Stimulated activated CD4-positive, alpha-beta T cell treated with anti-CD3 and anti-CD28 coated beads, TNF-alpha, amount 100 ng/mL, for 24 hours (primary cell): ENCODE measurements at places on chromosomes 1 and 21.

- no peak for DNase-seq
Measured at GRCh38 chr1:86849756-86850155, 64.2 kb downstream of the SELENOF start.

GRCh38 chr1:7401814-7402547 lies 369.1 kb upstream of the VAMP3 start:
- DNase-seq, result no peak

- no peak for DNase-seq
Measured at GRCh38 chr1:152343006-152343405, 16.8 kb downstream of the FLG2 start.

- no peak for DNase-seq
Measured at GRCh38 chr1:196993916-196994315, 16.6 kb downstream of the CFHR5 start.

DNA sequence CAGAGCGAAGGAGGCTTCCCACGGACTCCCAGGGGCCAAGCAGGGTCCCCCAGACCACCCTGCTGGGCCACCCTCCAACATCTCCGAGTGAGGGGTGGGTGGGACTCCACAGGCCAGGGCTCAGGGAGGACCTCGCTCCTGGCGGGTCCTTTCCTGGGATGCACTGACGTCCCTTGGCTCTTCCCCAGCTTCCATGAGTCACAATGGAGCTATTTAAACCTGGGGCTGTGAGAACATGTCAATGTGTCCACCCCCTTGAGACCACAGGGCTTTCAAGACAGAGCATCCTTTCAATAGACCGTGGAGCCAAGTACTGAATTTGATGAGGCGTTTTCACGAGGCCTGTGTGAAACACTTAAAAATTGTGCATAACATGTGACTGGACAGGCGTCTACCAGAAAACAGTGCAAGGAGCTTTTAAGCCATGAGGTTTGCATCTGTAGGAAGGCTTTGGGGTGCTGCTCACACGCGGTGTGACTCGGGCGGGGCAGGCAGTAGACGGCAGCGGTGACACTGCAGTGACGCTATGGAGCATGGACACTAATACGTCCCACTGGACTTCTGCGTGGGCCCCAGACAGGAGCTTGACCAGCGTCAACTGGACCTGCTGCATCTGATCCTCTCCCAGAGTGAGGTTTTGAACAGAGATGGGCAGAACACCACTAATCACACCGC lies 24.1 kb upstream of the NPHP4 start:
- no peak for DNase-seq

GRCh38 chr1:24301785-24302175 lies 17.4 kb upstream of the GRHL3 start:
- no peak for DNase-seq

DNA sequence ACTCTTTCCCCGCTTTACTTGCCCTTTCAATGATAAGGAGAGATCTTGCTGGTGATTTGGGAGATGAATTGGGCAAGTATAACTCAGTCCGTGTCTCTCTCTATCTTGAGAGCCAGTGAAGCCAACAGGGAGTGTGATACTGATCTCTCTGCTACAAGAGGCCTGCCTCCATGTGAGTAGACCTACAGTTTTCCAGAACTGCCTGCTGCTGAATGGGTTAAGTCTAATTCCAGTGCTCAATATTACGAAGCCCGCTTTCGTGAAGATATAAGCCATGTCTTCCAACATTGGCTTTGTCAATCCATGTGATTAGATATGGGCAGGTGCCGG lies 92.6 kb downstream of the ADCY10 start:
- no peak for DNase-seq

DNA sequence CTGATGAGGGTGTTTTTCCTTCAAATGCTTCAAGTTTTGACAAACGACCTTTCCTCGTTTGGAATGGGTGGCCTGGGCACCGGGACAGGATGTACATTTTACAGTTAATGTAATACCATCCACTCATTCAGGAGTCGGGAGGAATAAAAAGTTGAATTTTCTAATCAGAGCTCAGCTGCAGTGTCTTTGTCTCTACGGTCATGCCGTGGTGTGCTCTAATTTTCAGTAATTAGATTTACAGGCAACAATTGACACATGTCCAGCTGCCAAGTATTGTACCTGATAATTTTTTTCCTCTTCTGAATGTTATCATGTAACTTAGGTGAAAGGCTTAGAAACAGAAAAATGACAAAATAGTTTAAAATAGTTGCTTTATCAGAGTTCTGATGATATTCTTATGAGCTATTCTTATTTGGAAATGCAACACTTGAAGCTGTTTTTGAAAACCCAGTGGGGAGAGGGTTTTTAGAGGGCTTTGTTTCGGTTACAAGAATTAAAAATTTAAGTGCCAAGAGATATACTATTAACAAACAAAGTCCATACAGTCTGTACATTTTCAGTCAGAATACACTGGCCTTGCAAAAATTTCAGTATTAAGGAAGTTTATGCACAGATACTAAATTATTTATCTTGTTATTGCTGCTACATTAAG lies 1.0 kb downstream of the CDKN2C start:
- no peak for DNase-seq

DNA sequence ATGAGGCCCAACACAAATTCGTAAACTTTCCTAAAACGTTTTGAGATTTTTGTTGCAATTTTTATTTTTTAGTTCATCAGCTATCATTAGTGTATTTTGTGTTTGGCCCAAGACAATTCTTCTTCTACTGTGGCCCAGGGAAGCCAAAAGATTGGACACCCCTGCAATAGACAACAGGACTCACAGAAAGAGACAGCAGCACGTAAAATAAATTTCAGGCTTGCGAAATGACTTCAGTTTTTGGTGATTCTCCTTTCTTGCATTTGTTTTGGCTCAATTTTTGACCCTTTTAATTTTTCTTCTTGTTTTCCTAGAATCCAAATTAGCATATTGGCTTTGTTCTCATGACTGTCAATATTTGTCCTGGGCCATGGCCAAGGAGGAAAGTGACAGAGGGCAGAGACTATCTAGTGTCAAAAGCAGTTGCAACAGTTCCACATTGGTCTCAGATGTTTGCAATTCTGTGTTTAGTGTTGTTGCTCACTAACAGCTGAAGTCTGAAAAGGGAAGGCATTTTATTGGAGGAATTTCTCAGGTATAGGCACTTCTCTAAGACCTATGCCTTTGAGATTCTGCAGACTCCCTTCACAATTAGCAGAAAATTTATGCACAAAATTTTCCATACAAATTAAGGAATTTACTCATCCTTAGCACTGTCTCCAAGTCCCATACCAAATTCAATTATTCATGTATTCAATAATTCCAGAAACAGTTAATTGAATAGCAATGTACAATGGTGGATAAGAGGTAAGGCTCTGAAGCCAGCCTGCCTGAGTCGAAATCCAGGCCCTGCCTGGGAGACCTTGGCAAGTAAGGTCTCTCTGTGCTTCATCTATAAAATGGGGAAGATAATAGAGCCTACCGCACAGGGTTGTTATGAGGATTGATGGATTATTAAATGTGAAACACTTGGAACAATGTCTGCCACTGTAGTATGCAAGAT lies 160.9 kb upstream of the IVNS1ABP start:
- no peak for DNase-seq

DNA sequence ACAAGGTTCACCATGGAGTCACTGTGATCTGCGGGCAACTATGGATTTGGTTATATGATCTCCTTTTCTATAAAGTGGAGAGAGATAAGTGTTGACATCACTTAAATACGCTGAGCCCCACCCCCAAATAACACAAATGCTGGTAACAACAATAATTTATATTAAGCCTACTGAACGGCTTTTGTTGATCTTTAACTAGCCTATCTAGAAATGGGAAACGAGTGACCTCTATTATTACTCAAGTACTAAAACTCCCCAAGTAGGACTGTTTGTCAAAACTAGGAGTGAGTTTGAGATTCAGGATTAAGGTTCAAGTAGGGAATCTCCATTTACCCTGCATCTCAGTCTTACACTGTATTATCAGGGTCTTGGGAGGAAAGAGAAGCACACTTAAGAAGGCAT lies 52.2 kb downstream of the MAP3K7CL start:
- no peak for DNase-seq

DNA sequence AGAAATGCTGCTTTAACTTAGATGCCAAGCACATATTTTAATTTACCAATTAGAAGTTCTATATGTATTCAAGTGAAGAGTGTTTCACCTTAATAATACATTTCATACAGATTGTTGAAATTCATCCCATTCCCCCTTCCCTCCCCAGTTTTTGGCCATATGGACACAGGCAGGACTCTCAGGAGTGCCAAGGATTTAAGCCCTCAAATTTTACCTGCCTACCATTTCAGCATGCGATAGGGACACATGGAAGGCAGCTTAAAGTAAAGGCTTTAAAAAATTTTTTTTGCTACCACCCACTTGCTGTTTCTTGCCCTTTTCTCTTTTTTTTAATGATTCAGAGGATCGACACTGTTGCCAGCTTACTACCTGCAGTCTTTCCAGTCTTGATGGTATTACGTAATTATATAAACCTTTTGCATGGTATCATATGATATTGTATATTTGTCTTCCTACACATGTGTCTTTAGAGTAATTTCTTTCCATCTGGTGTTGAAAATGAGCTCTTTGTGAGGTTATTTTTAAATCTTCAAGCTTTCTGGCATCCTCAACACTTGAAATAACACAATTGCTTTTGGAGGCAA lies 7.0 kb downstream of the EPB41 start:
- no peak for DNase-seq

GRCh38 chr1:9653491-9654050 lies 2.0 kb downstream of the PIK3CD start:
- DNase-seq, result no peak

GRCh38 chr1:151196292-151196800 lies 2.0 kb upstream of the PIP5K1A start:
- peak; percentile 30 for DNase-seq

GRCh38 chr1:22502202-22502601 lies 50.6 kb downstream of the ZBTB40 start:
- no peak for DNase-seq

DNA sequence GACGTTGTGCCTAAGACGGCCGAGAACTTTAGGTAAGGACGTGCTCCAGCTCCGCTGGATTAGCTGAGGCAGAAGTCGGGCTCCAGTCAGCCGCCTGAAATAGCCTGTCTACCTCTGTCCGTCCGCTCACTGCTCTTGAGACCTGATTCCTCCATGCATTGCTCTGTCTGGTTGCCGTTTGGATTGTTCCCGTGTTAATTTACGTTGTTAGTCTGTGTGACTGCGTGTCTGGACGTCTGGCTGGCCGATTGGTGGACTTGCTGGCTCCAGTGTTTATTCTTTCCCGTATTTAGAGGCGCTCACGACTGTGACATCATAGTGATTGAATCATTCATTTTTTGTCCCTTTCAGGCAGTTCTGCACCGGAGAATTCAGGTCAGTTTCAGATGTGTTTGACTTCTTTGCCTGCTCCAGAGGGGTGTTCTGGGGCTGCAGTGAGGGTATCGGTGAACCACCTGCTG lies 684 bp downstream of the PPIH start:
- DNase-seq, result no peak

GRCh38 chr1:222974496-222974895 lies 159.7 kb downstream of the DISP1 start:
- DNase-seq, result no peak

GRCh38 chr1:2982615-2983318 lies 38.5 kb upstream of the ACTRT2 start:
- DNase-seq, result no peak

- DNase-seq, result no peak
Measured at GRCh38 chr1:234542211-234542850, 63.4 kb upstream of the TARBP1 start.

DNA sequence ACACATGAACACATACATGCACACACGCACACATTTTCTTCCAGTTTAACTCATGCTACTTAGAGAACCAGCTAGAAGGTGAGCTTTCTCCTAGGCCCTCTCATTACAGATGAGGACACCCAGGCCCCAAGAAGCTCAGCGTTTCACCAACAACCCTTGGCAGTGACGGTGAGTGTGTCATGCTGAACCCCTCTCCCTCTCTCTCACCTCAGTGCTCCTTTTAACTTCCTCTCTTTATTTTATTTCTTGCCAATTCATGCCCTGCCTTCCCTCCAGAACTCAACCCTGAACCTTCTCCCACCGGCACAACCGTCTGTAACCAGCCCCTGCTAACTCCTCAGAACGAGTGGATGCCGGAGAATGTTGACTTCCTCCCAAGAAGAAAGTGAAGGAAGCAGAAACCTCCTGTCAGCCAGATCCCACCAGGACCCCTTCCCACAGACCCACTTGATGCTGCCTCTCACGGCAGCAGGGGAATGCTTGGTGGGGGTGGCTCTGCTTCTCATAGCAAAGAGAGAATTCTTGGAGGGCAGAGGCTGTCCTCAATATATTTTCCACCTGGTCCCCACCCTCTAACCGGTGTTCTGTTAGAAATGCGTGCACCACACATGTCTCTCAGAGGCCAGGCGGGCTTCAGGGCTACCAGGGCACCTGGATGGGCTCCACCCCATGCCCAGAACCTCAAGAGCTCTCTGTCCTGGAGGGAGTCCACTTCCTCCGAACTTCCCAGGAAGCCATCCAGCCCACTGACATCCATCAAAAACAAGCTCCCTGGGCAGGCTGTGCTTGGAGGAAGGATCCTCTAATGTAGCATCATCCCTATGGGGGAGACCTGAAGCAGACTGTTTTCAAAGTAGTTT lies 134.0 kb downstream of the TOMM20 start:
- DNase-seq, result no peak

GRCh38 chr1:226481133-226481532 lies 67.4 kb upstream of the STUM start:
- no peak for DNase-seq

DNA sequence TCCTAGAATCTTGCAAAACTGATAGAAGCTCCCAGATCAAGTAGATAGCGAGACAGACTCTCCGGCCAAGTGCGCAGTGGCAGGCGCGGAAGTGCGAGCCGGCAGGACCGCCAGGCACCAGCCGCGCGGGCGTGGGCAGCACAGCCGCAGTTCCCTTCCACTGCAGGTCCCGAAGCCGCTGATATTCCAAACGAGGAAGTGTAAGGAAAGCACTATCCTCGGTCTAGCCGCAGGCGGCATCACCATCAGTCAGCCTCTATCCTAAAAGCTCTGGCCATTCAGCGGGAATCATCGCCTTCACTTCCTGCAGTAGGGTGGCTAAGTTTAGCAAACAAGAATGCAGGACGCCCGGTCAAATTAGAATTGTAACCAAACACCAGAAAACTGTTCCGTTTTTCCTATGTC lies 710 bp downstream of the GLRX2 start:
- DNase-seq, result no peak

- no peak for DNase-seq
Measured at GRCh38 chr1:82598337-82598736, 797.6 kb downstream of the ADGRL2 start.

DNA sequence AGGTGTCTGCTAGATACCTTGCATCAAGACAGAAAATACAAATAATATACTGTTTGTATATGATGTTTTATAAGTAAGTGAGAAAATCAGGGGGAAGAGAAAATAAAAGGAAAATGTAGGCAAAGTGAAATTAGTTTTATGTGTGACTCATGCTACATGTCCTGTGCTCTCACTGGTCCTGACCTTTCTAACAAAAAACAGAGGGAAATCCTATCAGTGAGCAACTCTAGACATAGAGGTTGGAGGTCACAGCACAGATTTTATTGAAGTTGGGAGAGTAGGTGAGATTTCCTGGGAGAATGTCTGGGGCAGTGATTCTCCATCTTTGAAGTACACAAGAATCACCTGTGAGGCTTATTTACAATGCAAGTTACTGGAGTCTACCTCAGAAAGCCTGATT lies 9.5 kb downstream of the SCCPDH start:
- DNase-seq, result no peak
